ENCODE measurements at places on chromosomes 3 and 15.

DNA sequence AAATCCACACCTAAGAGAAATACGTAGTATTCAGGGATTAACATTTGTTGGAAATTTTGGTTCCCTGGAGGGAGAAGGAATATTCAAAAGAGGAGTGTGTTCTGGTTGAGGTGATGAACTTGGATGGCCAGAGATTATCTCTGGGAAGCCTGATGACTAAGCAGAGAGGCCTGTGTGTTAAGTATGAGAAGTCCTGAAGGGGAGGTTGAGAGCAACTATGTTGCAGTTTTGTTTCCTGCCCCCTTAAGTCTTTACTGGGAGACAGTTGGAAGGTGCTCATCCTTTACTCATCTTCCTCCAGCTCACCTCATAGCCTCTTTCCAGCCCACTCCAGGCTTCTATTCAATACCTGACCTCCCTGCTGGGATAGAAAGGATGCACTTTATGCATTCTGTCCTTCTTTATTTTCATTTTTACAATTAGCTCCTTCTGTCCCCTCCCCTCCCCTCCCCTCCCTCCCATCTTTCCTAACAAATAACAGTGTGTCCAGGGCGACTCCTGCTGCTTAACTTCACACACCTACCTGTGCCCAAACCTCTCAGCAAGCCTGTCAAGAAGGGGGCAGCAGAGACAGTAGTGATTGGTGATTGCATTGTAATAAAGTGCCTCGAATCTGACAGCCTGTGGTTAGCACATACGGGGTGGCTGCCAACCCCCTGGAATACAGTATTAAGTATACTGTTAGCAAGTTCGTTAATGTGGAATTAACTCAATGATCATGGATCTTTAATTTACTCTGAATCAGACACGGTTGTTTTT lies 11.9 kb downstream of the RAP2B start:
- H3K4me3 ChIP-seq: no peak overlapping the region
- H3K4me1 ChIP-seq: no peaks in the 10 kb centered on the region
- H3K36me3 ChIP-seq: no peaks in the 10 kb centered on the region

DNA sequence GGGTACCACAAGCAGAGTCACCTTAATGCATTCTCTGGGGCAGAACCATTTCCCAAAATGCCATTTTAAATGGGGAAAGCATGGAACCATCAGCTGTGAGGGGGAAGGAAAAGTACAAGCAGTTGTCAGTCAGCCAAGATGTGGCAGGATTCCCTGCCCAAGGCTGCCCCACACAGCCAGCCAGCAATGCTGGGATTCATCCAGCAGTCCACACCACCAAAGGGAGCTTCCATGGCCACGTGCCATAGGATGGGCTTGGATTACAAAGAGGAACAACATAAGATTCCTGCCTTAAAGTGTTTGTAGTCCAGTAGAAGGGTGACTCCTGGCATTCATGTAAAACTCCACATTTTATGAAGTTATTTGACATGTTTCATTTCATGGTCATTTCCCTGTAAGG lies 233.3 kb downstream of the SHOX2 start:
- H3K36me3 ChIP-seq: no peaks in the 10 kb centered on the region
- no peak overlapping the region for H3K27ac ChIP-seq
- no peaks in the 10 kb centered on the region for H3K27me3 ChIP-seq
- H3K4me1 ChIP-seq: peaks cover 4% of the 10 kb centered on the region

DNA sequence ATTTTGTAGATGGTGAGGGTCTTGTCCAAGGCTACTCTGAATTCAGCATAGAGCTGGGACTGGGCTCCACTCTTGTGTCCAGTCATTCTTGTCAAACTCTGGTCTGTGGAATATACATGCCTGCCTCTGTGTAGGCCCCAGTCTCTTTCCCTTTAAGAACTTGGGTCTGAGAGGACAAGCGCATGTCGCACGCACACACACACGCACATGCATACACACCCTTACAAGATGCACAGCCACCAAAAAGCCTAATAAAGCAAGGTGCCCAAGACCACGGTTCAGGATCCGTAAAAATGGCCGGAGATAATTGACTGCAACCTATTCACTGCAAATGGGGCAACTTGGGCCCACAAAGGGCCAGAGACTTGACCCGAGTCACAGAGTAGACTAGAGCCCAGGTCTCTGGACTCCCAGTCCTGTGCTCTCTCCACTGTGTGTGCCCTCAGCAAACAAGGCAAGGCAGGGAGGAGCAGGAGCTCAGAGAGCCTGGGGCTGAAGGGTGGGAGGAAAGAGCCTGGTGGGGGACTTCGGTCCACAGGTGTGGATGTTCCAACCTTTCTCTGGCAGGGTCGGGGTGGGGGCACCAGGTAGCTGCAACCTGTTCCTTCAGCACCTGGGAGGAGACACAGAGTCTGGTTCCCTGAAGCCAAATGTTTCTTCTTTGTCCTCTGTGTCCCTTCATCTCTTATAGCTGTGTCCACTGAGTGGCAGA lies 914 bp upstream of the PAQR5 start:
- H3K27ac ChIP-seq: no peak overlapping the region
- no peaks in the 10 kb centered on the region for H3K4me1 ChIP-seq
- no peaks in the 10 kb centered on the region for H3K36me3 ChIP-seq
- peaks cover 17% of the 10 kb centered on the region for H3K27me3 ChIP-seq
- no peak for DNase-seq

DNA sequence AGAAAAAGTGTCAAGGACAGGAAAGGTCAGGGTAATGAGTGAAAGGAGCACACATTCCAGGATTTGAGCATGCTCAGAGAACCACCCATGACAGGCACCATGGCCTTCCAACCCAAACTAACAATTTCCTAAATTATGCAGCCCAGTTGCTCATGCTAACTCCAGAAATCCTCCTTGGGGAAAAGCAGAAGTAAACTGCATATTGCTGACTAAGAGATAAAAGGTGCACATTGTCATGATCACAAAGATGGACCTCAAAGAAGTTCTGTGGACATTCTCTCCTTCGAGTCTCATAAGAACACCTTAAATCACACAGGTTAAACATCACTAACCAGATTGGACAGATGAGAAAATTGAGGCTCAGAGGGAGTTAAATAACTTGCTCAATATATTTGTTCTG lies 97.6 kb upstream of the SLC25A36 start:
- H3K4me3 ChIP-seq: no peak overlapping the region
- no peaks in the 10 kb centered on the region for H3K27me3 ChIP-seq
- H3K36me3 ChIP-seq: no peaks in the 10 kb centered on the region
- no peak overlapping the region for H3K27ac ChIP-seq

GRCh38 chr15:95520511-95520910 lies 810.0 kb upstream of the NR2F2 start:
- no peaks in the 10 kb centered on the region for H3K27me3 ChIP-seq
- no peaks in the 10 kb centered on the region for H3K36me3 ChIP-seq
- H3K4me3 ChIP-seq: no peak overlapping the region
- no peak for DNase-seq
- no peak overlapping the region for H3K27ac ChIP-seq

GRCh38 chr15:67125589-67126502 lies 60.4 kb downstream of the SMAD3 start:
- peak overlapping the region; percentile 87 for H3K27ac ChIP-seq
- peaks cover 50% of the 10 kb centered on the region for H3K4me1 ChIP-seq
- no peaks in the 10 kb centered on the region for H3K36me3 ChIP-seq
- peak; percentile 93 for DNase-seq

- no peak overlapping the region for H3K27ac ChIP-seq
- no peak overlapping the region for H3K4me3 ChIP-seq
- DNase-seq: no peak
- H3K27me3 ChIP-seq: no peaks in the 10 kb centered on the region
- no peaks in the 10 kb centered on the region for H3K4me1 ChIP-seq
- H3K36me3 ChIP-seq: no peaks in the 10 kb centered on the region
Observed at GRCh38 chr3:66101901-66102300, 63.2 kb upstream of the MAGI1 start.

DNA sequence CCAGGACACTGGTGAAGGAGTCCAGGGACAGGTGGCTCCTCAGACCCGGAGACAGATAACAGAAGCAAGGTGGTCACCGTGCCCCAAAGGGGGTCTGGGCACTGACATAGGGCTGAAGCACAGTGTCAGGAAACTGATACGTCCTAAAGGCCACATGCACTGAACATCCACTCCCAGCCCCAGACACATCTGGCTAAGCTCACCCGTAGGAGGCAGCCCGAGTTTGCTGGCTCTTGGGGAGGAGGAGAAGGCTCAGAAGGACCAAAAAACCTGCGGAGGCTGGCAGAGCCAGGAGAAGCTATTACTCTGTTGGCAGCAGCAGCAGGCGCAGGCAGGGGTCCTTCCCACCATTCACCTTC lies 1.2 kb downstream of the CACNA2D2 start:
- H3K27ac ChIP-seq: no peak overlapping the region
- no peak for DNase-seq
- H3K27me3 ChIP-seq: no peaks in the 10 kb centered on the region
- H3K4me1 ChIP-seq: peaks cover 2% of the 10 kb centered on the region

DNA sequence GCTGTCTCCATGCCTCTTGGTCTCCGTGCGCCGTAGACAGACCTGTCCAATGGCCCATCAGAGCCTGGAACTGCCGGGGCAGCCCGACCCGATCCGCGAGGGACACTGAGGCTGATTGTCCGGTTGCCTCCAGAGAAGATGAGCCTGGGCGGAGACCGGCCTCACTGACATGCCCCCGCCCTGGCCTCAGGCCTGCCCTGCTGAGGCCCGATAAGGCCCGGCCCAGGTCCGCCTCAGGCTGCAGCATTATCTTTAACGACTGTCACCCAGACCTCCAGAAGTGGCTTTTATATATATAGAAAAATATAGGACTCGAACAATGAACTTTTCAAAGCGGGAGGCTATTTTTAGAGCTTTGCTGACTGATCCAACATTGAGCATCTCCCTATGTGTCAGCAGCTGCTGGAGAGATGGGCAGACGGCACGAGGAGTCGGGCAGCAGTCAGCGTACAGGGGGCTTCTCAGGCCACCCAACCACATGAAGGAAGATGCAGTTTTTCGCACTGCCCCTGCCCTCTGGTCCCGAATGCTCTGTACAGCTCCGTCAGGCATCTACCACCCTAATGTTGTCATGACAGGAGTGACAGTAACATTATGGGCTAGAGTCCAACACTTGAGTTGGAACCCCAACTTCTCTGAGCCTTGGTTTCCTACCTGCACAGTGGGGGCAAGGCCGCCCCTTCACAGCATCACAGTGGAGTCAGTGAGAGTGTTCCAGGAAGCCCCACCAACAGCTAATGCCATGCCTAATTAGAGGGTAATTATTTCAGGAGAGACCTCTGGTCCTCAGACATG lies 112.0 kb upstream of the RPL32 start:
- no peak overlapping the region for H3K4me3 ChIP-seq
- no peaks in the 10 kb centered on the region for H3K36me3 ChIP-seq
- peak overlapping the region; percentile 92 for H3K27ac ChIP-seq
- no peaks in the 10 kb centered on the region for H3K27me3 ChIP-seq
- H3K4me1 ChIP-seq: peaks cover 87% of the 10 kb centered on the region

Data from ascending aorta (tissue), 2 donors.